Neural progenitor cell (in vitro differentiated cells): ENCODE measurements at places on chromosomes 1 and 21.

DNA sequence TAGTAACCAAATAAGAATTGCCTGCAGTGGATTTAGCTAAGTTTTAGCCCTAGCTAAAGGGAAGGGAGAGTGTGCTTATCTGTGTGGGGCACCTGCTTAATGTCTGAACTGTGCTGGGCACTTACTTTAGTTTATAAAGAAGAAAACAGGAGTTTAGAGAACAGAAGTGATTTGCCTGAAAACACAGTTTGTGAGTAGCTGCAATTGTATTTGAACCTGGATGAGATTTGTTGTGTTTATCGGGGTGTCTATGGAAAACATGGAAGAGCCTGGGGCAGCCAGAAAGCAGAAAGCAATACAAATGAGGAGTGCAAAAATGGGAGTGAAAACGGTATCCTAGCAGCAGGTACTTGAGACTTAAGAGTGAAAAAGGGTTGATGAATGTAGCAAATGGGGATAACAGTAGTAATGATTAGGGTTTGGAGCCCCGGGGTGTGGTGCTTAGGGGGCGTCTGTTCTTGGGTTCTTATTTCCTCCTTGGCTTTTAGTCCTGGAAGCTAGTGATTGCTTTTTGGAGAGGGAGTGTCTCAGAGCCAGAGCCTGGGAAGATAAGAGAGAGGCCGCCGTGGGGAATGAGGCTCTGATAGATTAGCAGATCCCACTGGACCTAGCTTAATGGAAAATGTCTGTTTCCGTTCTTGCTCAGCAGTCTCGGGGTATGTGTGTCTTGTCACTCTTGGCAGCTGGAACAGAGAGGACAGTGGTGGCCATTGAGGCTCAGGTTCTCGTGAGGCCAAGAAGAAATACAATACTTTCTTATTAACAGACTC is 5.6 kb downstream of the PRCC start:
- no peak for DNase-seq

DNA sequence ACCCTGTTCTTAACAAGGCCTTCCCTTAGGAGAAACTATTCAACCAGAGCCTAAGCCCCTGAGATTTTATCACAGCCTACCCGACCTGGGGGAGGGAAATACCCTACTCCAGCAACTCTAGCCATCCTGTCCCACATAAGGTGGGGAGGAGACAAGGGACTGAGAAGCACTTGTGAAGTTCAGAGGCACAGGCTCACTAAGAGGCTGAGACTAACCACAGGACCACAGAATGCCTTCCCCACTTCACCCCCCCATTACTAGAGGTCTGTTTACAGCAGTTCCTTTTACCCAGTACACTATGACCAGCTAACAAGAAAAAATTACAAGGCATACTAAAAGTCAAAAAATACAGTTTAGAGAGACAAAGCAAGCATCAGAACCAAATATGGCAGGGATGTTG is 86.8 kb downstream of the TEX35 start:
- DNase-seq = no peak

GRCh38 chr21:42925114-42925926 is at the start of gene ERVH48-1:
Gene ERVH48-1 (minus strand): TSS chr21:42925630. CDS start chr21:42919006, 6,624 bp downstream.
- DNase-seq = no peak

DNA sequence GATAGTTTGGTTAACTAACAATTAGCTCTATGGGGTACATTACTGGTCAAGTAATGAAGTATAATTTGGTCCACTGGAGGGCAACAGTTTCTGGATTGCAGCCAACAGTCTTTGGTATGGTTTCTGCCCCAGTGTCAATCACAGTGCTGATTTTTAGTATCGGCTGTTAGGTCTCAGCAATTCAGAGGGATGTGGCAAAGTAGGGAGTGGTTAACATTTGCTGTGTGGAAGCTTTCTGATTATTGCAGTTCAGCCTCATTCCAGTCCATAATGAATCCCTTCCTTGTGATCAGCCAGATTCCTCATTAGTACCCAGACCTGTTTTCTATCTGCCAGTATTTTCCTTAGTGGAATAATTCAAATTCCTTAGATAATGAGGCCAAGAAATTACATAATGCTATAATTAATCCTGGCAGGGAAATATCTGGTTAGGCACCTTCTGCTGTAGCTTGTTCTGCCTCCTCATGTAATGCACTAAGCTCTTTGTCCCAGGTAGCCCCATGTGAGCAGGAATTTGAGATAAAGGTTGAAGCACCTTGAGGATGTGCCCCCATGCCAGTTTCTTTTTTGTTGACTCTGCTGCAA is 14.0 kb downstream of the F3 start:
- DNase-seq = peak; percentile 12
